ENCODE measurements at places on chromosomes 13 and 19.

DNA sequence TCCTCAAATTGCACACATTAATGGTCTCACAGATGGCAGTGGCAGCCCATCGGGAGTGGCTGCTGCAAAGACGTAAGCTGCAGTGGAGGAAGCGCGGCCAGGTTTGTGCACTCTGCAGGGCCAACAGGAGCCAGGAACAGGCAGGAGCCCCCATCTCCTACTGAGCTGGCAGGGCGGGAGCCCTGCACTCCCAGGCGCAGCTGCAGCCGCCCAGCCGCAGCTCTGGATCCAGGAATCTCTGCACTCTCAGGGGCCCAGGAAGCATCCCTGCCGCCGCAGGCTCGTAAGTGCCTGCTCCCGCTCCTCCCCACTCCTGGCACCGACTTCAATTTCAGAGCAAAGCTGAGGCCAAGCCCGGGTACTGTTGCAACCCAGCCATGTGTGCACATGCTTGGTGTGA, 37.5 kb downstream of the ANKRD27 start:
- DNase-seq: no peak

DNA sequence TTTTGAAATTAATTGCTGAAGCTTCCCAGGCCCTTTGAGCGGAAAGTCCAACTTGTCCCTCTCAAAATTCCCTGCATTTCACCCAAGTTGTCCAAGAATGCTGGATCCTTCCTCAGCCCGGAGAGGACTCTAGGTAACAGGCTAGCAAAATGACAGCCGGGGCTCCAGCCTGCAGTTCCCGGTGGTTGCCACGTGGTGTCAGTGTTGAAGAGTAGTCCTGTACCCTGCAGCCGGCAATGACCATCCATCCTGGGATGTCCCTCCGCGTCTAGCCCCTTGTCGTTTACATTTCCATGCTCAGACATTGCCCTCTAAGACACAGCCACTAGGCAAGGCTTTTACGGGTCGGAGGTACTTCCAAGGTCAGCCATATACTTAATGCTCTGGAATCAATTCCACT, 31.4 kb upstream of the MTIF3 start:
- DNase-seq: no peak

DNA sequence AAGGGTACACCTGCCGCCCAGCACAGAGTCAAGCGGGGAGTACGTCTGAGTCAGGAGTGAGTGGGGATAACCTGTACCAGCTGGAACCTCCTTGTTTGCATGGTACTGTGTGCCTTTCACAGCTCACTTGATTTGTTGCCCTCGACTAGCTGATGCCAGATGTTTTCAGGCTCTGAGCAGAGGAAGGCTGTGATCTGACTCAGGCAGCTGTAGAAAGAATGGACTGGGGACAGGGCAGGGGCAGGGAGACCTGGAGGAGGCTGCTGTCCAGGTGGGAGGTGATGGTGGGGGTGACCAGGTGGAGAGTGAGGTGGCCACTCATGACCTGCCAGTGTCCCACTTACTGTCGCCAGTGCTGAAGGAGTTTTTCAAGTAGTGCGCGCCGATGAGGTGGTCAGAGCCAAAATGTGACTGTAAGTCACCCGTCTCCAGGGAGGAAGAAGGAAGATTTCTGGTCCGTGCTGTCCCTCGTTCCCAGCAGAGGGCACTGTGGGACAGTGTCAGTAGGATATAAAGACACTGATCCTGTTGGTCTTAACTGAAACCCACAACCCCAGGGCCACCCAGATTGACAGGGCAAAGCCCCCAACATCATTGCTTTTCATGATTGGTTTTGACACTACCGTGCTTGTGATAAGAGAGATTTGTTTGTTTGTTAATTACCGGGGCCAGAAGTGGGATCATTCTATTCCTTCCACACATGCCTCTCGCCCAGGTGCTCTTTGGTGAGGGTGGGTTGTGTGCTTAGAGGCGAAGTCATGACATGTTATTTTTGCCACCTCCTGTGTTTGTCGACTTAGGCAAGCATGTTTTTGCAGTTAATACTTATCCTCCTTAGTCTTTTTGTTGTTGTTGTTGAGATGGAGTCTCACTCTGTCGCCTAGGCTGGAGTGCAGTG, 128.4 kb downstream of the DPF1 start:
- DNase-seq: peak; percentile 38

DNA sequence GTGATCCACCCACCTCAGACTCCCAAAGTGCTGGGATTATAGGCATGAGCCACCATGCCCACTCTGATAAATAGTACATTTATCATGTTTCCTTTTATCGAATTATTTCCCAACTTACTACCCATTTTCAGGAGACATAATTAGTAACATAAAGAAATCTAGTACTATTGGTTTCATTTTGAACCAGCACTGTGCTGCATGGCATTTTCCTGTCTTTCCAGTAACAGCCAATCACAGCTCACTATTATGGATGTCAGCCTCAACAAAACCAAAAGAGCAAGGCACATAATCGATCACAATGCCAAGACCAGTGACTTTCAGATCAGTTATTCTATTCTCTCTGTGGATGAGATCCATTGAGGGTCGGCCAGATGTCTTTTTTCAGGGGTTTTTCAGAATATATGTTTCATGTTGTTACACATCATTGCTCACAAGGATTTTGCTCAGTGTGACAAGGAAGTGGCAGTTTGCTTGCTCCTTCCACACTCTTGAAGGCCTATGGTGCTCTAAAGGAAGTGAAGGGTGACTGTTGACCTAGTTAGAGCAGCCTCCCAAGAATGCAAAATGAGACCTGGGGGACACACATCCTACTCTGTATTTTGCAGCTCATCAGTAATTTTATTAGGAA, 233.4 kb downstream of the KCNRG start:
- no peak for DNase-seq

DNA sequence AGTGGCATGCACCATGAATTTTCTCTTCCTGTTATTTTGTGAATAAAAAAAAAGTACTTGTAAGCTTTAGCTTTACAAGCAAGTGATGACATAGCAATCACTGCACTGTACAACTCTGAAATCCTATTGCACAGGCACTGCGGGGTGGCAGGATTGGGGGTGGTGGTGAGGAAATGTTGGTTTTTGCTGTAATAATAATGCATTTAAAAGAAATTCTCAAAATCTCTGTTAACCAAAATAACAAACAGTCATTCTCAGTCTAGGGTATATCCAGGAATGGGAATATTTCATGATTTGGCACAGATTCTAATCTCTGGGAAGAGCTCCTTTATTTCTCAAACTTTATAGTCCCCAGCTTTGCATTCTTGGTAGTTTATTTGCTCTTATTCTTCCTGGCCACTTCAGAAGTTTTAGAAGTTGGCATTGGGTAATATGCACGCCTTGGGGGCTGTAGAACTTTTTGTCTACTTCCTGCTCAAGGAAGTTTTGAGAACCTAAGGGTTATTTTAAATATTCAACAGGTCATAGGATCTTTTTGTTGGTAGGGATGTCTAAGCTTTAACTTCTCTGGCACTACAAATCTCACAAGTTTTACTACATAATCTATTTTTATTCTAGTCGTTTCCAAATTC, 353.0 kb upstream of the KLF12 start:
- no peak for DNase-seq
